ENCODE measurements at places on chromosomes 5 and 9.

- no peak for DNase-seq
Measured at GRCh38 chr9:111843971-111844370, 49.2 kb upstream of the SHOC1 start.

DNA sequence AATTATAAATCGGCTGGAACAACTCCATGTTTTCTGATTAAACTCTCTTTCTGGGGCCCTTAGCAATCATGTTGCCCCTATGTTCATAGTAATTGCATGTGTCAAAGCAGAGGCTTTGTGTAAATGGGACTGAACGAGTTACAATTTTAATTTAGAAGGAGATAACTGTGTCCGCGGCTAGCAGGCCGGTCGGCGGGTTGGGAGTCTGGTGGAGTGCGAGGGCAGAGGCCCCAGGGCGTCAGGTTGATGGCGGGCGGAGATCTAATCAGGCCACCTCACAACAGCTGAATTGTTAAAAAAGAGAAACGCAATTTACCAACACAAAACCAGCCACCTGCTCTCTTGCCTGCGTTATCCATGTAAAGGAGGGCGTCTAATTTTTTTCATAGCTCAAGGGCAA lies 134.9 kb upstream of the LPCAT1 start:
- DNase-seq: no peak

GRCh38 chr5:66178799-66179198 lies 34.7 kb downstream of the SREK1 start:
- no peak for DNase-seq

DNA sequence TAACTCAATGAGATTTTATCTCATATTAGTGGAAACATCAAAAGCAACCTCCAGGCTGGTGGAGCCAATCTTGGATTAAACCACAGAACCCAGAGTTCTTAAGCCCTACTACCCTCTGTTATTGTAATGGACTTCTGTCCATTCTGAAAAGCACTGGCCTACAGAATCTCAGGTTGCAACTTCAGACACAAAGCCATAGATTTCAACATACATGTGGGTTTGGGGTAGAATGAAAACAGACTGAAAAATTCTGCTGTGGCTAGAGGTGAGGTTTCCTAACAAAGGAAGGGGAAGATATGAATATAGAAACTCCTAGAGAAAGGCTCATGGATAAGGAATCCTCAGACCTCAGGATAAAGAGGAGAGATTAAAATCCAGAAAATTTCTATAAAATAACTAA lies 569.8 kb upstream of the RIOK2 start:
- no peak for DNase-seq

- DNase-seq: no peak
Measured at GRCh38 chr9:4959031-4959430, 26.0 kb upstream of the JAK2 start.

DNA sequence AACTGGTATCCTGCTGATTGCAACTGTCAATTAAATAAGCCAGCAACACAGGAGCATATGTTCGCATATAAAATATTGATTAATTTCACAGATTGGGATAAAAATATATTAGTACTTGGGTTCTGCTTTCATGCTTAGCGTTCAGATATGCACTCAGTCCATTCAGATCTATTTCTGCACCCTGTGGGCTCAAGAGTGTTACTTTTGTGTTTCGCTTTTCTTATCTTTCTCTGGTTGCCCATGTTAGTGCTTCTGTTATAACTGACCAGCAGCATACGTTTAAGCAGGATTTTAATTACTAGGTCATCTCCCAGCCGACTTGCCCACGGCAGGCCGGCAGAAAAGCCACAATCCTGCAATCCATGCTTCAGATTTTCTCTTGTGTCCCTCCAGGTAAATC lies 289.1 kb downstream of the EBF1 start:
- DNase-seq: no peak

- no peak for DNase-seq
Measured at GRCh38 chr5:114237766-114238165, 124.1 kb upstream of the KCNN2 start.

- peak; percentile 16 for DNase-seq
Measured at GRCh38 chr5:140108093-140109017, 5.6 kb upstream of the PURA start.

- DNase-seq: no peak
Measured at GRCh38 chr9:84891924-84892323, 222.4 kb downstream of the NTRK2 start.

GRCh38 chr9:138117836-138118235 lies 240.3 kb downstream of the CACNA1B start:
- DNase-seq: no peak

- no peak for DNase-seq
Measured at GRCh38 chr5:166267907-166268306, 2023.5 kb upstream of the WWC1 start.

GRCh38 chr9:79551994-79552393 lies 19.8 kb upstream of the TLE4 start:
- DNase-seq: no peak

GRCh38 chr5:172437445-172438318 lies 16.6 kb downstream of the SH3PXD2B start:
- no peak for DNase-seq

- no peak for DNase-seq
Measured at GRCh38 chr5:124103671-124104070, 591.7 kb downstream of the CSNK1G3 start.

- no peak for DNase-seq
Measured at GRCh38 chr5:81657386-81657785, 93.5 kb downstream of the SSBP2 start.

- DNase-seq: no peak
Measured at GRCh38 chr9:12882430-12882829, 107.6 kb downstream of the LURAP1L start.

- DNase-seq: no peak
Measured at GRCh38 chr5:165242646-165243045, 1737.2 kb downstream of the MAT2B start.

GRCh38 chr9:91483189-91483691 lies 59.6 kb upstream of the NFIL3 start:
- DNase-seq: no peak

GRCh38 chr5:110371011-110371724 lies 355.3 kb downstream of the TMEM232 start:
- DNase-seq: no peak

DNA sequence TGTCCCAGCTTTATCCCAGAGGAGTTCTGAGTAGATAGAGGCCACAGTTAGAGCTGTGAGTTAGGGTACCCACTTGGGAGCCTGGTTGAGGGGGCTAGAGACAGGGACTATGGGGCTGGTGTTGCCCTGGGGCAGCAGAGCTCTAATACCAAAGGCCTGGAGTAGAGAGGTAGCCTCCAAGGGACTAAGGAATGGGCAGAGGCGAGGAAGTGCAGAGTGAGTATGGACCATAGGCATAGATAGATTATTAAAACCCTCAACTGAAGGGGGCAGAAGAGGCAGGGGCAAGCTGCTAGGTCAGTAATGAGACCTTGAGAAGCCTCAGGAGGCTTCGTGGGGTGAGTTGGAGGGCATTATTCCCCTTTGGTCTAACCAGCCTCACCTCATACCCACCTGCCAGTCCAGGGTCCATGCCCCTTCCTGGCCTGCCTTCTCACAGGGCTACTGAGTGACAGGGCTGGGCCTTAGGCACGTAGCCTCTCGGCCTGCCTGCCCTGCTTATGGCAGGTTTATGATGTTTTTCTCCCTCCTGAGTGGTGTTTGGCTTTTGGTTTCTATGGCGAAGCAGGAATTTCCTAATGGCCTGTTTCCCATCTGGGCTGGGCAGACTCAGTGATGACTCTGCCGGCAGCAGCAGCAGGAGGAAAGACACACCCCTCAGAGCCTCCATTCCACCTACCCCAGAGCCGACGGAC lies 8.0 kb downstream of the PDLIM4 start:
- DNase-seq: no peak

GRCh38 chr5:21889581-21889980 lies 963.6 kb downstream of the CDH12 start:
- no peak for DNase-seq

DNA sequence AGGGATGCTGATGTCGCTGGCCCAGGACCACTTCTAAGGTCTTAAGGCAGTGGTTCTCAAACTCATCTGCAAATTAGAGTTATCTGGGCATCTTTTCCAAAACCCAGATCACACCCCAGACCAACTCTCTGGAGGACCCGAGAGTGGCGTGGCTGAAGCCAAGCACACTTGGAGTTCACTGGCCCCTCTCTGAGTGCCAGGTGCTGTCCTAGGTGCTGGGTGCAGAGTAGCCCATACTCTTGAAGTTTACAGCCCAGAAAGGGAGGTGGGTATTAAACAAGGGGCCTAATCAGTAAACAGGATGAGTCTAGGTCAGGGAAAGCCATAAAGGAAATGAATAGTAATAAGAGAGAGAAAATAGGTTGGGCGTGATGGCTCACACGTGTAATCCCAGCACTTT lies 17.6 kb downstream of the CAMK2A start:
- DNase-seq: no peak

- DNase-seq: no peak
Measured at GRCh38 chr5:108820983-108821382, 73.3 kb downstream of the FER start.

DNA sequence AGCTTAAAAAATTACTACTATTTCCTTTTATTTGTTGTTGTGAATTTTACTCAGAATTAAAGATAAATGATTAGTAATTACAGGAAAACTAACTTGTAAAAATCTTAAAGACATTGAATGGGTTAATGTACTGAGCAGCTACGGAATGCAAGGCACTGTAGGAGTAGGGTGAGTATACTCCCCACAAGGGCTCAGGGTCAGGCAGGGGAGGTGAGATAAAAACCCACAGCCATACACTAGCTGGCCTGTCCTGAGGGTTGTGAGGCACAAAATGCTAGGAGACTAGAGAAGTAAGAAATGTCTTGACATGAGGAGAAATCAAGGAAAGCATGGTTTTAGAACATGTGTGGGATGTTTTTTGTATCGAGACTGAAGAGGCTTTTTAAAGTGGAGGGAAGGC lies 13.4 kb downstream of the ZBED3 start:
- no peak for DNase-seq
